ENCODE measurements at places on chromosomes 16 and 17. TPM values are rescaled to one million over a fixed set of nuclear protein-coding genes. Genes with fewer than 3 reads are reported as not detected.

DNA sequence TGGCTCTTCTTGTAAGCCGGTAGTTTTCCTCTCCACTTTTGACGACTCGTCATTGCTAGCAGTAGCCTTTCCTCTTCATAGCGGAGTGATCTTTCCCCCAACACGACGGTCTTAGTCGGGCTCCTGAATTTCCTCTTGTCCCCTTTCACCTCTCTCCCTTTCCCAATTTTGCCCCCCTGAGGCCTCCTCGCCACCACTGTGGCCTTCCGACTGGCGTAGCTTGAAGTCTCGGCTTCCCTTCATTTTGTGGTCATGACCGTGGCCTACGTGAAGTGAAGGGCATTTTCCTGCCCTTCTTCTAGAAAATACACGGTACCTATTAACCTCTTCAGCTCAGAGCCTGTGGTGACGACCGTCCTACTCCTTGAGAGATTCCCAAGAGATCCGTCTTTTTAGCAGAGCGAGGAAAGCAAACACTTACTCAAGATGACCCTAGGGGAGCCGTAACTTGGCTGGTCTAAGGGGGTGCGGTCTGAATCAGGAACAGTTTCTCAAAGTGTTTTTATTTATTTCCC is 787 bp downstream of the PRKAR1A start:
- peak; percentile 88 for DNase-seq

GRCh38 chr17:32746698-32747097 is 130.2 kb downstream of the MYO1D start:
- DNase-seq, result no peak

EME1 gene
- polyA plus RNA-seq, result 5.8 TPM

KREMEN2 gene
- polyA plus RNA-seq, result 3.6 TPM

DNA sequence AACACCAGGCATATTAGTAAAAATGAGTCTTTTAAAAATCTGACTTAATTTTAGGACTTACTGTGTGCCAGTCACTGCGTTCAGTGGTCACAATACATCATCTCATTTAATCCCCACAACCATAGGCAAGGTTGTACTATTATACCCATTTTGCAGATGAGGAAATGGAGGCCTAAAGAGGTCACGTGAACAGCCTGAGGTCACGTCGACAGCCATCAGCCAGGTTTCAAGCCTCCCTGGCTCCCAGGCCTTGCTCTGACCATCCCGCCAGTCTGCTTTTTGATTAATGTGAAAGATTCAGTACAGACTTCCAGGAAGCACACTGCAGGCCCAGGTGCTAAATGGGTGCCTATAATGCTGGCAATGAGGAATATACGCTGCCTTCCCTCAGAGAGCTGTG is 86.3 kb upstream of the TOX3 start:
- no peak for DNase-seq

DNA sequence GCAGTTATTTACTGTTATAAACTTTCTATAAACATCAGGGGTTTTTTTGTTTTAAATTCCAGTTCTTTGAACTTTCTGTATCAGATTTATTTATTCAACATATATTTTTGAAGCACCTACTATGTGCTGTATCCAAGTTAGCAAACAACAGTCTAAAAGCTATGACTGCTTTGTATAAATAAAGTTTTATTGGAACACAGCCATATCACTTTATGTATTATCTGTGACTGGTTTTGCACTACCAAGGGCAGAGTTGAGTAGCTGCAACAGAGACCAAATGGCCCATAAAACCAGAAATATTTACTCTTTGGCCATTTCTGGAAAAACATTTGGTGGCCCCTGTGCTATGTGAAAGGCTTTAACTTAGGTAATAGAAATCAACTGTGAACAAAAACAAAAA is 110.2 kb upstream of the ERCC4 start:
- no peak for DNase-seq

TAT gene
- polyA plus RNA-seq, result not detected

DNA sequence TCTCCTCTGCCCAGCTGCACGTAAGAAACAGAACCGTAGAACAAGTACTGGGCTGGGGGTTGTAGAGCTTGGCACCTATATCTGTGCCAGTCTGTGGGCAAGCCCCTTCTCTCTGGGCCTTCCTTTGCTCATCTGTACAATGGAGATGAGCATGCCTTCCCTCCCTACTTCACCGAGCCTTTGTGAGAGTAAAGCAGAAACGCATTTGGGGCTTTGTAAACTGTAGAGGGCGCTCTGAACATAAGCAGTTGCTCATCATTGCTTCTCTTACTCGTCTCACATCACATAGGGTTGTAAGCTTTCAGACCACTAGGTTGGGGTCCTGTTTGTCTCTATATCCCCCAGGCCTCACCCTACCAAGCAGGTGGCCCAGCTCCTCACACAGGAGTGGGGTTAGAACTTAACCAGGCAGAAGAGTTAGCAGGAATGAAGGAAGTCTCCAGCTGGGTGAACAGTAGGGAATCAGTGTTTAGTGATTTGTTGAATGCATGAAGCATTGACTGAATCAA is 15.1 kb downstream of the SAMD14 start:
- DNase-seq, result peak; percentile 75

Data from muscle of back (tissue), 13 donors.